ENCODE measurements at places on chromosomes 7 and 10. TPM values are rescaled to one million over a fixed set of nuclear protein-coding genes. Genes with fewer than 3 reads are reported as not detected.

ZNF239 gene
- 1.4 TPM for total RNA-seq

HMX3 gene
- total RNA-seq, result not detected

TMEM72 gene
- not detected for total RNA-seq

GRCh38 chr7:137151041-137151689 is 192.4 kb downstream of the PTN start:
- H3K4me3 ChIP-seq, result no peak overlapping the region
- H3K27ac ChIP-seq, result no peak overlapping the region
- no peaks in the 10 kb centered on the region for H3K4me1 ChIP-seq

- peaks cover 29% of the 10 kb centered on the region for H3K4me1 ChIP-seq
- no peaks in the 10 kb centered on the region for H3K36me3 ChIP-seq
- H3K27ac ChIP-seq, result no peak overlapping the region
- no peak for DNase-seq
Measured at GRCh38 chr7:27160145-27160545, 3.7 kb upstream of the HOXA7 start.

DNA sequence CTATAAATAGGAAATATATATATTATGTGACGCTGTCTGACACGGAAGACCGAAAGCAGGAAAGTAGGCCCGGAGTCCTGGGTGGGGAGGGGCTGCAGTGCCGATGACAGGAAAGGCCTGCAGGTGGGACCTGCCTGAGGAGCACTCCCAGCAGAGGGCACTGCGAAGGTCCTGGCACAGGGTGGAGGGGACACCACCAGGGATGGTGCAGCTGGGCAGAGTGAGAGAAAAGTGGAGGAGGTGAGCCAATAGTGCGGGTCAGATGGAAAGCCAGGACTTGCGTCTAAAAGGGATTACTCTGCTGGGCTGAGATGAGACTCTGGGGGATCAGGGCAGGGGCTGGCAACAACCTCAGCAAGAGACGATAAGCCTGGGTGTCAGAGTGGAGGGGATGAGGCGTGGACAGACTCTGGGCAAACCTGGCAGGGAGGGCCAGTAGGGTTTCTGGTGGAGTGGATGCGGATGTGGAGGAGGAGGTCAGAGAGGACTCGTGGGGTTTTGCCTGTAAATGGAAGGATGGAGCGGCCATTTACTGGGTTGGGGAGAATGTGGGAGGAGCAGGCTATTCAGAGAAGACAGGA is 118.2 kb upstream of the ZNF746 start:
- H3K4me3 ChIP-seq, result no peak overlapping the region
- peaks cover 72% of the 10 kb centered on the region for H3K36me3 ChIP-seq
- H3K27me3 ChIP-seq, result no peaks in the 10 kb centered on the region
- no peaks in the 10 kb centered on the region for H3K4me1 ChIP-seq
- DNase-seq, result no peak

SLC39A12 gene
- not detected for total RNA-seq

DNA sequence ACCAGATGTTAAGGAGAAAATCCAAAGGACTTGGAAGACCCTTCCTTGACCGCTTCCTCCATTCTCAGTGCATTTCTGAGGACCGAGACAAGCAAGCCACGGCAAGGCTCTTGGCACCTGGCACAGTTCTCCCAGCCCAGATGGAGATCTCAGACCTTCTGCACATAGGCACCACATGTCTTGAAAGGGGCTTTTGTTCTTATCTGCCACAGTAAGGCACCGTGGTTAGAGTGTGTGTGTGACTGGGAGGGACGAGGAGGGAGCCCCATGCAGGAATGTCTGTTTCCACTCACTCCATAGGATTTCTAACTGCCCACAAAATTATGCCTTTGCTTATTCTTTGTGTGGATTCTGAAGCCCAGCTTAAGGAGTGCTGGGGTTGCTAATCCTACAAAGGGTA is 10.3 kb upstream of the WDR86 start:
- no peak for DNase-seq
- no peaks in the 10 kb centered on the region for H3K36me3 ChIP-seq
- no peak overlapping the region for H3K27ac ChIP-seq
- no peaks in the 10 kb centered on the region for H3K27me3 ChIP-seq
- H3K4me1 ChIP-seq, result no peaks in the 10 kb centered on the region
- no peak overlapping the region for H3K4me3 ChIP-seq

EIF4H gene
- total RNA-seq, result 346 TPM

FAM20C gene
- total RNA-seq, result 3.6 TPM

All from CD8-positive, alpha-beta memory T cell (primary cell).